ENCODE measurements at places on chromosomes 3 and 15.

GRCh38 chr3:124621498-124621897, 108.8 kb upstream of the UMPS start:
- DNase-seq = no peak

DNA sequence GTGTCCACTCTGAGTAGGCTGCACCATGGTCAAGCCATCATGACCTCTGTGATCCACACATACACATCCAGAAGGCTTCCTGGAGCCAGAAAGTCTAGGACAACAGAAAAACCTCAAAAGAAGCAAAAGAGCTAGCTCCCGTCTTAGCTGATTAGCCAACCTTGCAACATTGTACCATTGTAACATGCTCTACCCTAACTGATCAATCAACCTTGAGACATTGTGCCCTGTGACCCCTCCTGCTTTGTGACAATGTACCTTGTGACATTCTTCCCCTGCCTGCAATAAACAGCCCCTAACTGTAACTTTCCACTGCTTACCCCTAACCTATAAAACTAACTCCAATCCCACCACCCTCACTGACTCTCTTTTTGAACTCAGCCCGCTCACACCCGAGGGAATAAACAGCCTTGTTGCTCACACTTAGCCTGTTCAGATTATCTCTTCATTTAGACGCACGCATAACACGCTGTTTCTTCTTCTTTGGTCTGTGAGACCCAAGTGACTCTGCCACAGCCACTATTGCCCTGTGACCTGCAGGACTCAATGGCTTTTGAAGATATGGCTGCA, 1104.6 kb downstream of the OTOL1 start:
- no peak for DNase-seq

DNA sequence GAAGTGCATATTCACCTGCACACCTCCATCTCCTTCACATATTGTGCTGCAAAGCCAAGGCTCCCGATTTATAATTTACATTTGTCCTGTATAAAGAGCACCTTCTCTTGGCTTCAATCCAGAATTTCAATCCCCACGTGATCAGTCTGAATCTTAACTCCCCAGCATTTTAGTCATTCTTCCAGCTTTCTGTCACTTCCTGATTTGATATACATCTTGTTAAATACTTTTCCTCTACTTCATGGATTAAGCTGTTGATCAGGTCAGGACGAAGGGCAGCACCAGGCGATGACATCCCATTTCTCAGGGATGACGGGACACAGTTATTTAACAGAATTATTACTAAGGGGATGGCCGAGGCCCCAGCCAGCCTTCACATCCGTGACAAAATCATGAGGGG, 212.5 kb downstream of the EPHB1 start:
- DNase-seq = no peak

DNA sequence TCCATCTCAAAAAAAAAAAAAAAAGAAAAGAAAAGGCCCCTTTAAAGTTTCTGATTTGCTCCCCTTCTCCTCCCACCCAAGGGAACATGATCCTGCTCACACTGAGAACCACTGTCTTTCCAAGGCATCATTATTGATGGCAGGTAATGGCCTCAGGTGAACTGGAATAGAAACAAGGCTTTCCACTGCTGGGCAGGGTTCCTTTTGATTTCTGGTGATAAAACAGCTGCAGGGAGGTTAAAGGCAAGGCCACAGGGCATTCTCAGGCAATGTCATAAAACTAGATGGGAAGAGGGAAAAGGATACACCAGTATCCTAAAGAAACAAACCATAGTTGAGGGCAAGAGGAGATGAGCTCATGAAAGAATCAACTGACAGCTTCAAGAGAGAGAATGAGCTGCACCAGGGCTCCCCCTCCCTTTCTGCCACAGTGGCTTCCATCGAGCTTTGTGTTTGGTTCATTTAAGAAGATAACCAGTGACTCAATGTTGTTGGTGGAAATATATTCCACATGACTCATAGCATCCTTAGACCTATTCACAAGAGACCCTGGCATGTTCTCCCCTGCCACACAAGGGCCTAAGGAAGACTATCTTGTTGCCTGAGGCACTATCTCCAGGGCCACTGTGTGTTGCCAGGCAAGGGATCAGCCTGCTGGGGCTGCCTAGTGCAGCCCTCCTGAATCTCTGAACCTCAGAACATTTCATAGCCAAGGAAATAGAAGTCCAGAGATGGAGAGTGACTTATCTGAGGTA, 86.4 kb downstream of the WDR76 start:
- DNase-seq = no peak

DNA sequence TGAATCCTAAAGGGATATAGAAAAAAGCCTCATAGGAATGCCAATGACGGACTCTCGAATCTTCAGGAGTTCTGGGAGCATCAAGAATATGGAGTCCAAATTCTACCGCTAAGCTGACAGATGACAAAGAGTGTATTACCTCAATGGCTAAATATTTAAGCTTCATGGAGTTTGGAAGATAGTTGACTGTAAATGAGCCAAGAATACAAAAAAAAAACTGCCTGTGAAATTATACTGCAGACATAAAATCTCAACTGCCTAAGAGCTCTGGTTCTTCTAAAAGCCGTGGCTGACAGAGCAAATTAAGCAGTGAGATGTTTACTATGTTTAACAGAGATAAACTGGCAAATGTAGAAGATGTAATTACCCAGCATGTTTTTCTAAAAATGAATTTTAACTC, 140.0 kb downstream of the GADL1 start:
- DNase-seq = no peak

DNA sequence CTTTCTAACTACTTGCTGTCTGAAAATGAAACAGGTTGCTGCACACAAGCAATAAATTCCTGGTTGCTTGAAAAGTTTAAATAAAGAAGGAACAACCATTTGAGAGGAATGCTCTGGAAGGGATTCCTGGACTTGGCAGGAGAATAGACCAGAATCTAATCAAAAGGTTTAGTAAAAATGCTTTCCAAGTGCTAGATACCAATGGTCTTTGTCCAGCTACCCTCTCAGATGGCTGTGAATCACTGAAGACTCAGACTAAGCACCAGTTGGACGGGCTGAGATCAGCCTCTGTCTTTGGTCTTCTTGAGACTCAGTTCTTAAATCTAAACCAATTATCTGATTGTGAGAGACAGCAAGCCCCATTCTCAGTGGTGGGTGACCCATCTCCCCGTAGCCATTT, 27.7 kb upstream of the LPP start:
- no peak for DNase-seq

DNA sequence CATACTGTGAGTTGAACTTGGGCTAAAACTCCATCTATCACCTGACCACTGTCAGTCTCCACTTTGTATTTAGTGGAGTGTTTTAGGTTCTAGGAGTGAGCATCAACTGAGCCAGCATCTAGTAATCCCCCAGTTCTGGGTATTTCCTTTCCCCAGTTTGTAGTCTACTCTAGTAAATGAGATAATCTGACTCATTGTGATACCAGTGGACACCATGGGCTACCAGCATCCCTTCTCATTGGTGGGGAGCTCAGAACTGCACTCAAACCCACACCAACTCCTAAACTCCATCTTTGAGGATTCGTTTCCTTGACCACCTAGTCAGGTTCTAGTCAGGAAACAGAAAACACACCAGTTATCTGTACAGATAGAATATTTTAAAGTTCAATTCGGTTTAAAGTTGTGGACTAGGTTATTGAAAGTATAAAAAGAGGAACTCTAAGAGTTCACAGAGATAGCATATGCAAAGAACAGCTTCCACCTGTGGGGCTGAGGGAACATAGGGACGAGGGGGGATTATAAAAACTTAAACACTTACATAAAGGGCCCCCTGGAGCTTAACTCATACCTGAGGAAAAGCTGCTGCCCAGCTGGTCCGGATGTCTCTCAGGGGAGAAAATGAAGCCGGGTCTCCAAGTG, 36.0 kb downstream of the LEO1 start:
- DNase-seq = no peak

DNA sequence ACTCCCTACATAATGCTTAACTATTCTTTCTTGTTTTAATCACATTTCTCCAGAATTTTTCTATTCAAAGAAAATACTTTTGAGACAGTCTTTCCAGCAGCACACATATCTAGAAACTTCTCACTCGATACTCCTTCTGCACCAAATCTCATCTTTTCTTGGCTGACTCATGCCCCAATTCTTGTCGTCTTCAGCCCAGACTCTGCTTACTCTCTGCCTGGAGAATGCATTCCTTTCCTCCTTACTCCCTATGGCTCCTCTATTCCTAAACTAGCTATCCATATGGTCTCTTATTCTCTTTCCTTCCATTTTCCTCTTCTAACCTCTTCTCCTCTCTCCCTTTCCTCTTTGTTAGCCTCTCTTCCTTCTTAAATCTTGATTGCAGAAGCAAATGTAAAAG, 158.7 kb downstream of the GBE1 start:
- DNase-seq = no peak

All from prostate gland (tissue), 2 donors.